ENCODE measurements at places on chromosomes 1 and 21. TPM values are rescaled to one million over a fixed set of nuclear protein-coding genes. Genes with fewer than 3 reads are reported as not detected.

The BTG3 gene
- 57.5 TPM for total RNA-seq

The ERICH3 gene
- total RNA-seq = 0.23 TPM

The IFI44L gene
- 158 TPM for total RNA-seq

The TOMM40L gene
- 19.4 TPM for total RNA-seq

The BMP8B gene
- 0.47 TPM for total RNA-seq

The SPATC1L gene
- total RNA-seq = 4.2 TPM

The CA6 gene
- total RNA-seq = 10.1 TPM

The VTCN1 gene
- total RNA-seq = not detected

The AGO3 gene
- total RNA-seq = 33.1 TPM

The CLCA2 gene
- total RNA-seq = not detected

The RRP15 gene
- 17.8 TPM for total RNA-seq

The HEATR1 gene
- total RNA-seq = 40.2 TPM

The EFNA3 gene
- total RNA-seq = 2.8 TPM

The KCNA3 gene
- total RNA-seq = 59.8 TPM

The ITLN2 gene
- not detected for total RNA-seq

The BARHL2 gene
- total RNA-seq = not detected

The VSIG8 gene
- total RNA-seq = not detected

The PGM1 gene
- total RNA-seq = 32.8 TPM

The PTGFR gene
- not detected for total RNA-seq

The GJA4 gene
- not detected for total RNA-seq

The CYYR1 gene
- total RNA-seq = not detected

The NTRK1 gene
- 2.8 TPM for total RNA-seq

The SLAMF1 gene
- total RNA-seq = 59.3 TPM

The PCAT6 gene
- 0.94 TPM for total RNA-seq

The LRRC41 gene
- 44.7 TPM for total RNA-seq

The PLEKHN1 gene
- total RNA-seq = 3.9 TPM

The DFFA gene
- total RNA-seq = 40.9 TPM

The LSS gene
- total RNA-seq = 44.9 TPM

The PAQR6 gene
- total RNA-seq = 5.0 TPM

The FAM78B gene
- 0.15 TPM for total RNA-seq

The CFAP74 gene
- total RNA-seq = not detected

The FAM177B gene
- total RNA-seq = not detected

The MPZ gene
- total RNA-seq = 3.9 TPM

The ASCL5 gene
- total RNA-seq = not detected

The SERTAD4 gene
- not detected for total RNA-seq

The ACTL8 gene
- not detected for total RNA-seq

The GCSAML gene
- not detected for total RNA-seq

The FLG2 gene
- not detected for total RNA-seq

The QSOX1 gene
- 35.5 TPM for total RNA-seq

The CADM3 gene
- total RNA-seq = not detected

The PROX1 gene
- total RNA-seq = not detected

The B3GALT2 gene
- total RNA-seq = 0.99 TPM

The LAD1 gene
- total RNA-seq = not detected

The AJAP1 gene
- not detected for total RNA-seq

The NHLH1 gene
- total RNA-seq = 0.44 TPM

The FALEC gene
- total RNA-seq = 0.59 TPM

The ZSWIM5 gene
- total RNA-seq = 0.64 TPM

The NBPF20 gene
- 0.12 TPM for total RNA-seq

The TIE1 gene
- total RNA-seq = 1.9 TPM

The TMEM269 gene
- not detected for total RNA-seq

The TNFSF18 gene
- total RNA-seq = not detected

The PHLDA3 gene
- total RNA-seq = 23.5 TPM

The PHF13 gene
- total RNA-seq = 15.9 TPM
